ENCODE measurements at places on chromosomes 7 and 10.

DNA sequence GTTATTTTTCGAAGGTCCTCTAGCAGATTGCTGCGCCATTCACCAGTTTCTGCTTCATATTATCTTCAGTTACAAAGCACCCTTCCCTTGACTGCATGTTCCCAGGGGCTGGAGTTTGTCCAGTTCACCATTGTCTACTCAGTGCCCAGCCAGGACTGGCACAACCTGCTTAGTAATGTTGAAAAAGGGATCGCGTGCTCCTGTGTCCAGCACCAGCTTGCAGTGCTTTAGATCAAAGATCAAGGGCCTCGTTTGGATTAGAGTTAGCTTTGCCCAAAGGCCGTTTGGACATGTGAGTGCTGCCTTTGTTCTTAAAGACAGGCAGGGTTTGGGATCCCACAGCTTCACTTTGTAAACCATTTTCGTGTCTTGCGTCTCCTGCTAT lies 867 bp downstream of the ATP6V0E2 start:
- H3K4me1 ChIP-seq: no peaks in the 10 kb centered on the region
- H3K36me3 ChIP-seq: no peaks in the 10 kb centered on the region
- no peak overlapping the region for H3K27ac ChIP-seq
- DNase-seq: no peak

GRCh38 chr7:18189500-18190126 lies 162.0 kb upstream of the PRPS1L1 start:
- H3K27ac ChIP-seq: no peak overlapping the region
- H3K36me3 ChIP-seq: no peaks in the 10 kb centered on the region
- no peak for DNase-seq
- no peak overlapping the region for H3K4me3 ChIP-seq

DNA sequence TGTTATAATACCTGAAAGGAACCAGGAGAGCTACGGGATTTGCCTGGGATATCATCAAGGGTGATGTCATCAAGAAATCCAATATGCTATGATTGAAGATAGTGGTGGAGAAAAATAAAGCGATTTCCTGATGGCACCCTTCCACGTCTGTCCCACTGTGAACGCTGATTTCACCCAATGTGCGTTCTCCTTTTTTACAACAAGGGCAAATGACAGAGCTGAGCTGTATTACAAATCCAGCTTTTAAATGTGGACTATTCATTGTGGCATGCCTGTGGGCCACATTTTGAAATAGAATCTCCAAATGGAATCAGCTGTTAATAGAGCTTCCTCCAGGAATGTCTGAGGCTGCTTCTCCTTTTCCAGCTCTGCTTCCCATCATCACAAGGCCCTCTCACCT lies 23.3 kb downstream of the SLC13A4 start:
- no peaks in the 10 kb centered on the region for H3K27me3 ChIP-seq
- DNase-seq: no peak
- no peak overlapping the region for H3K27ac ChIP-seq
- no peaks in the 10 kb centered on the region for H3K36me3 ChIP-seq

DNA sequence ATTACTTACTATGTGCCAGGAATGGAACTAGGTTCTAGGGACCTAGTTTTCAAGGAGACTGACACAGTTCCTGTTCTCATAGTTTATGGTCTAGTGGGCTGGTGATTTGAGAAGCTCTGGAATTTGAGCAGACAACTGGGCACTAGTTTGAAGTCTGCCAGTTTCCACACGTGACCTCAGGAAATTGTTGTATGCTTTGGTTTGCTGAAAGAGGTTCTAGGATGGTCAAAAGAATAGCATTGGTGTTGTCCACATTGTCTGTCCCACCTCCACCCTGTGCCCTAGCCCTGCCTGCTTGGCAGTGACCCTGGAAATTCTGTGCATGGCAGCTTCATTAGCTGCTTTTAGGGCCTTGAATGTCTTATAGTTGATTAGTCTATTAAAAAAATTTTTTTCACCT lies 28.7 kb downstream of the GBF1 start:
- H3K27me3 ChIP-seq: no peaks in the 10 kb centered on the region
- DNase-seq: no peak
- H3K36me3 ChIP-seq: no peaks in the 10 kb centered on the region
- no peaks in the 10 kb centered on the region for H3K4me1 ChIP-seq
- H3K4me3 ChIP-seq: no peak overlapping the region

DNA sequence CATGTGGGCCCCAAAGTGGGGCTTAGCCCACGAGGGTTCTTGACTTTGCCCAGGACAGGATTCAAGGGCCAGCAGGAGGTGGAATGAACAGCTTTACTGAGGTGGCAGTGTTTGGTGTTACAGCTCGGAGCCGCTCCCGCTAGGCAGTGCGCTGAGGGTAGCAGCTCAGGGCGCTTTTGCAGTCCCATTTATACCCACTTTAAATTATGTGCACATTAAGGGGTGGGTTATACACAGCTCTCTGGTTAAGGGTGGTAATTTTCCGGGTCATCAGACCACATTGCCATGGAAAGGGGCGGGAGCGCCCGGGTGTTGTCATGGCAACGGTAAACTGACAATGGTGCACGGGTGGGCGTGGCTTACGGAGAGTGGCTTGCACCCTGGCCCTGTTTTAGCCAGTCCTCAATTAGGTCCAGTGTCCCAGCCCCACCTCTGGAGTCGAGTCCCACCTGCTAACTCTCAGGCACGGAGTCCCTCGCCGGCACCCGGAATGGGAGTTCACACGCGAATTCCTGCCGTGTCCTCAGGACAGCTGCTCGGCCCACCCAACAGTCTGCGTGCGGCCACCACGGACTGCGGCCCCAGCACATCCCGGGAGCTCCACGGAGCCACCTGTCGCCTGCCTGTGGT lies 58.2 kb upstream of the PDGFA start:
- H3K4me1 ChIP-seq: no peaks in the 10 kb centered on the region
- peaks cover 14% of the 10 kb centered on the region for H3K36me3 ChIP-seq
- H3K4me3 ChIP-seq: no peak overlapping the region
- no peak overlapping the region for H3K27ac ChIP-seq

DNA sequence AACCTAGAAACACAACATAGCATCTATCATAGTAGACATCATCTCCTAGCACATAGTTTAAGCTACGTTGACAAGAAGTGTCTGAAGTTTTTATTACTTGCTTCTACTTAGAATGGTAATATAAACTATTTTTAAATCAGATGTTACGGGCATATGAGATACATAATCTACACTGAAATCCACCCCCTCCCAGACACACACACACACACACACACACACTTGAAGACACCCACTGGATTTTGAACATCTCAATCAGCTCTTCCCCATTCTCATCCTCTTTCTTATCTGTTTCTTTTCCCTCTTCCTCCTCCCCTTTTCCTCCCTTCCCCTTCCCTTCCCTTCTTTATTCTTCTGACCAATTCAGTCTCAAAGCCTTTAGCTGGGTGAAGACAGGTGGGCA lies 175.9 kb downstream of the PAXIP1 start:
- H3K4me3 ChIP-seq: no peak overlapping the region
- no peaks in the 10 kb centered on the region for H3K36me3 ChIP-seq
- H3K4me1 ChIP-seq: no peaks in the 10 kb centered on the region
- H3K27me3 ChIP-seq: no peaks in the 10 kb centered on the region
- H3K27ac ChIP-seq: no peak overlapping the region

- H3K4me1 ChIP-seq: no peaks in the 10 kb centered on the region
- DNase-seq: no peak
- H3K36me3 ChIP-seq: no peaks in the 10 kb centered on the region
- H3K4me3 ChIP-seq: no peak overlapping the region
- no peaks in the 10 kb centered on the region for H3K27me3 ChIP-seq
These were observed 95.1 kb downstream of the NPY start for GRCh38 chr7:24378871-24379616.

GRCh38 chr10:94461503-94461902 lies 59.2 kb downstream of the TBC1D12 start:
- no peak for DNase-seq
- H3K27me3 ChIP-seq: no peaks in the 10 kb centered on the region
- H3K4me3 ChIP-seq: no peak overlapping the region
- H3K27ac ChIP-seq: no peak overlapping the region

DNA sequence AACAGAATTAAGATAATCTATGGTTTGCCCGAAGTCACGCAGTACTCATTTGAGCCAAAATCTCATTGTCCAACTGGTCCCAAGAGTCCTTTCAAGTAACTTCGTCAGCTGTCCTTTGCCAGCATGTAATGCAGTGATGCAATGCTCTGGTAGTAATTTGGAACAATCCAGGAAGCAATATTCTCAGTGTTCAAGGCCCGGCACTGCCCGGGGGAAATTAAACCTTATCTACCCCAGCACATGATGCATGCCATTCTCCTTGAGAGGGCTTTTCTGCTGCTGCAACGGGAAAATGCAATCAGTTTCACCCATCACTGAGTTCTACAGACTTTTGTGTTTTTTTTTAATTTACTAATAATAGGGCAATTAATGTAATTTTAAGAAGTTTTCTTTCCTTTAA lies 77.6 kb upstream of the NME8 start:
- no peak overlapping the region for H3K4me3 ChIP-seq
- H3K4me1 ChIP-seq: no peaks in the 10 kb centered on the region
- H3K36me3 ChIP-seq: no peaks in the 10 kb centered on the region
- no peak overlapping the region for H3K27ac ChIP-seq
- DNase-seq: no peak

DNA sequence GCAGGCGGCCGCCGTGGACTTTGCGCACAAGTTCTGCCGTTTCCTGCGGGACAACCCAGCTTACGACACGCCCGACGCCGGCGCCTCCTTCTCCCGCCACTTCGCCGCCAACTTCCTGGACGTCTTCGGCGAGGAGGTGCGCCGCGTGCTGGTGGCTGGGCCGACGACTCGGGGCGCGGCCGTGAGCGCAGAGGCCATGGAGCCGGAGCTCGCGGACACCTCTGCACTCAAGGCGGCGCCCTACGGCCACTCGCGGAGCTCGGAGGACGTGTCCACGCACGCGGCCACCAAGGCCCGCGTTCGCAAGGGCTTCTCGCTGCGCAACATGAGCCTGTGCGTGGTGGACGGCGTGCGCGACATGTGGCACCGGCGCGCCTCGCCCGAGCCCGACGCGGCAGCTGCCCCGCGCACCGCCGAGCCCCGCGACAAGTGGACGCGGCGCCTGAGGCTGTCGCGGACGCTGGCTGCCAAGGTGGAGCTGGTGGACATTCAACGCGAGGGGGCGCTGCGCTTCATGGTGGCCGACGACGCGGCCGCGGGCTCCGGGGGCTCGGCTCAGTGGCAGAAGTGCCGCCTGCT lies 14.1 kb downstream of the SH2B2 start:
- no peaks in the 10 kb centered on the region for H3K36me3 ChIP-seq
- H3K27me3 ChIP-seq: no peaks in the 10 kb centered on the region
- peaks cover 18% of the 10 kb centered on the region for H3K4me1 ChIP-seq
- no peak overlapping the region for H3K27ac ChIP-seq

- no peak overlapping the region for H3K27ac ChIP-seq
- H3K36me3 ChIP-seq: no peaks in the 10 kb centered on the region
- H3K4me1 ChIP-seq: no peaks in the 10 kb centered on the region
- no peak for DNase-seq
These were observed 19.3 kb downstream of the ZNF316 start for GRCh38 chr7:6656413-6656812.

DNA sequence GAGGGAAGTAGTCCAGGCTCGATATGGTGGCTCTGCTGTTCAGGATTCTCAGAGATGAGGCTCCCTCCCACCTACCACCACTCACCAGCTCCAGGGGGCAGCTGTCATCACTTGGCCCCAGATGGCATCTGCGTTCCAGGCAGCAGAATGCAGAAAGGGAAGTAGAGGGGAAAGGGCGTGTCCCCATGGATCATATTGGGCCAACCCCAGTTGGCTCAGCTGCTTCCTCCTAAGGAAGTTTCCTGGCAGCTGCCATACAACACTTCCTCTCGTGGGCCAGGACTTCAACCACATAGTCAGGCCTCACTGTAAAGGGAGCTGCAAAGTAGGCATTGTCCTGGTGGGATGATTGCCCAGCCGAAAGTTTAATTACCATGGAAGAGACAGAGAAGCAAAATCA lies 1.6 kb upstream of the TEX36 start:
- DNase-seq: no peak
- no peak overlapping the region for H3K4me3 ChIP-seq
- no peaks in the 10 kb centered on the region for H3K27me3 ChIP-seq
- H3K4me1 ChIP-seq: no peaks in the 10 kb centered on the region

DNA sequence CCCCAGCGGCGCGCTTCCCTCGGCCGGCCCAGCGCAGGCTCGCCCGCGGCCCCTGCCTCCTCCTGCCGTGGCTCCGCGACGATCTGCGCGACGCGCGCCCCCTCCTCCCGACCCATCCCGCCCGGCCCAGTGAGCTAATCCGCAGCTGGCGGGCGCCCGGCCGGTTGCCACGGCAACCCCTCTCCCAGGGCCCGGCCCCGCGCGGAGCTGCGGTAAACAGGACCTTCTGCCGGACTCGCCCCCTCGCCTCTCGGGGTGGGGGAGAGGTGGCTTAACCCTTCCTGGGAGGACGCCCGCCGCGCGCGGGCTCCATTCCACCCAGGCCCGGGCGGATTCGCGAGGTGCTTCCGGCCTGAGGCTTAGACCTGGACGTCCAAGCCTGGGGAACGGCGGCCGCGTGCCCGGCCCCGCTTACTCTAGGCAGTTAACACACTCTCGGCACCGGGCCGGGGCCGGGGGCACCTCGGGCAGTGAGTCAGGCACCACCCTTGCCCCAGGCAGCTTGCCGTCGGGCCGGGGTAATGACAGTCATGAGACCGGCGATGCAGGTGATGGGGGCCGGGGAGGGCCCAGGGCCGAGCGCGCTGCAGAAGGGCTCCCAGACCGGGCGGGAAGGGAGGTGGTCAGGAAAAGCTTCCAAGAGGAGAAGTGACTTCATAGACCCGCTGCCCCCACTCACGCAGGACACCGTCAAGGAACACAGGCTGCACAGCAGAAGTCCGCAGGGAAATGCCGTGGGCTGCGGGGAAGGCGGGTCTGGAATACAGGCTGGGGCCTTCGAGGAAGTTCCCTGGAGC lies at the start of gene DENND2A:
DENND2A (minus strand) TSS at position 87 of the 797 bp plus-strand sequence. CDS start 38,416 bp downstream, outside the sequence.
- H3K36me3 ChIP-seq: no peaks in the 10 kb centered on the region
- peak; percentile 67 for DNase-seq
- H3K4me1 ChIP-seq: peaks cover 11% of the 10 kb centered on the region
- H3K4me3 ChIP-seq: peak within 1 kb of the TSS; percentile 69
- H3K27ac ChIP-seq: peak within 1 kb of the TSS; percentile 65

DNA sequence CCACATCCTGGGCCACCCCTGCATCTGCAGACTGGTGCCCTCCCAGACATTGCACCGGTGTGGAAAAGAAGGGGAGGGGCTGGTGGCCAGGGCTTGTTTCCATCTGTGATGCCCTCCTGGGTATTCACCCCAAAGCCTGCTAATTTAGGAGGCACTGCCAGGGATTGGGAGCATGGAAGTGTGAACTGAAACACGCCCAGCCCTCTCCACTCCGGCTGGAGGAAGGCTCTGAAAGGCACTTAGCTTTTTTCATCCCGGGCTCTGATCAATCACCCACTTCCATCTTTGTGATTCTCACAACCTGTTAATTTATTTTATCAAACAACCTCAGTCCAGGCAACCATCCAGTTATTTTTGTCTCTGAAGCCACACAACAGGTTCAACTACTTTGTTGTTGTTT lies 20.9 kb upstream of the CPXM2 start:
- H3K4me3 ChIP-seq: no peak overlapping the region
- DNase-seq: no peak
- no peak overlapping the region for H3K27ac ChIP-seq

DNA sequence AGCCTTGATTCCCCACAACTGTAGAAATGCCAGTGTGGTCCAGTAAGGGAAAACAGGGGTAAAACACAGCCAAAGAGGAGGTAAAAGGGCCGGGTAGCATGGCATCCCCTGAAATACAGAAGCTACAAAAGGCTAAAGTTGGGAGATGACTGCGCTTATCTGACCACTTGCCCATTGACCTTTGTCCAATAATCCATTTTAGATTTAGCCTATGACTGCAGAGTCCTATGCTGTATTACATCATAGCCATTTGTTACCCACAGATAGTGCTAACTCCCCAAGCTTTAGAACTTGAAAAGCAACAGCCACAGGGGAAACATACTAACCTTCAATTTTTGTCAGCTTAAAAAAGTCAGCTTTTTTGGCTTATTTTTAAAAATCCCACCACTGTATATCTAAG lies 26.2 kb downstream of the MTPN start:
- no peak for DNase-seq
- H3K27me3 ChIP-seq: no peaks in the 10 kb centered on the region
- no peak overlapping the region for H3K27ac ChIP-seq
- H3K4me1 ChIP-seq: no peaks in the 10 kb centered on the region
- H3K4me3 ChIP-seq: no peak overlapping the region
- H3K36me3 ChIP-seq: no peaks in the 10 kb centered on the region

Data from Peyer's patch (tissue), 4 donors.